CD4-positive, alpha-beta T cell treated with Interleukin-1 beta for 1 hour (primary cell): ENCODE measurements at places on chromosomes 1 and 21.

- DNase-seq = no peak
Observed at GRCh38 chr1:65995336-65995735, 202.6 kb downstream of the PDE4B start.

DNA sequence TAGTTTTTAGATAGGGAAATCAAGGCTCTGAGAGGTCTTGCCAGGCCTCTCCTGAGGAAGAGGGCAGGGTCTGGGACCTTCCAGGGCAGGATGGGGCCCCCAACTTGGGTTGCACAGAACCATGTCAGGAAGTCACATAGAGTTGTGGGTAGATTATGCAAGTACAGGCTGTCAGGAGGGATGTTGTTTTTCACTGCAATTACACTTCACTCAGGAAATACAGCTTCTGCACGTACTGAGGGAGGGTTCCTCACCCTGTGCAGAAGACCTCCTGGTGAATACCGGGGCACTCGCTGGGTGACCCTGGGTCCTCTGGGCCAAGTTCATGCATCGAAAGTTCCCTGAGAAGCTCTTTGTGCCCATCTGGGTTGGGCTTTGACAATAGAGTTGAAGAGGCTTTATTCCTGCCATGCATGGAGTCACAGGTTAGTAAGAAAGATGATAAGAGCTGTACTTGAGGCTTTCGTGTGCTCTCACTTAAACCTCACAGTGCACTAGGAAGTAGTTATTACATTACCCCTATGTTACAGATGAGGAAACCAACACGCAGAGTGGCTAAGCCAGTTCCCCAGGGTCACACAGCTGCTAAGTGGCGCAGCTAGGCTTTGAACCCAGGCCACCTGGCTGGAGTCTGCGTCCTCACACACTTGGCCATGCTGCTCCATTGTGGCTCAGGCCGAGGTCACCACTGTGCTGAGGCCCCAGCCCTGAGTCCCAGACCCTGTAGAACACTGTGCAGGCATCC, 16.2 kb upstream of the TNFRSF1B start:
- peak; percentile 47 for DNase-seq

GRCh38 chr1:154609398-154610380, 1.7 kb upstream of the ADAR start:
- DNase-seq = peak; percentile 50

GRCh38 chr1:61779231-61779630, 37.0 kb downstream of the PATJ start:
- no peak for DNase-seq

GRCh38 chr1:222931023-222931422, 116.2 kb downstream of the DISP1 start:
- DNase-seq = no peak

- no peak for DNase-seq
Observed at GRCh38 chr1:32684167-32684811, 18.3 kb downstream of the SYNC start.

DNA sequence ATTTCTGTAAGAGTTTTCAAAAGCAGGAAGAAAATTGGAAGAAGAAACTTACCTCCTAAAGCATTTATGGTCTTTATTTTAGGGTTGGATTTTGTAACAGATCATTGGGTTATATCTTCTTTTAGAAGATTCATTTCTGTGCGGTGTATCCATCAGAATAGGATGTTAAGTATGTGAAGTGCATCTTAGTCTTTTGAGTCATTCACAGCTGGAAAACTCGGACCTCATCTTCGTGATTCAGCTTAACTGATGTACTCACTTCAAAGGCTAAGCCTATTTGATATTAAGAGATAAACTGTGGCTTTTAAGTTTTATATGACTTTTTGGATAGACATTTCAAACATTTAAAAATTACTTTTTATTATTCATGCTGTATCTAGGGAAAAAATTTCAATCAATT, 56.3 kb downstream of the GIPC2 start:
- no peak for DNase-seq

- no peak for DNase-seq
Observed at GRCh38 chr1:3368059-3368458, 86.4 kb upstream of the ARHGEF16 start.

DNA sequence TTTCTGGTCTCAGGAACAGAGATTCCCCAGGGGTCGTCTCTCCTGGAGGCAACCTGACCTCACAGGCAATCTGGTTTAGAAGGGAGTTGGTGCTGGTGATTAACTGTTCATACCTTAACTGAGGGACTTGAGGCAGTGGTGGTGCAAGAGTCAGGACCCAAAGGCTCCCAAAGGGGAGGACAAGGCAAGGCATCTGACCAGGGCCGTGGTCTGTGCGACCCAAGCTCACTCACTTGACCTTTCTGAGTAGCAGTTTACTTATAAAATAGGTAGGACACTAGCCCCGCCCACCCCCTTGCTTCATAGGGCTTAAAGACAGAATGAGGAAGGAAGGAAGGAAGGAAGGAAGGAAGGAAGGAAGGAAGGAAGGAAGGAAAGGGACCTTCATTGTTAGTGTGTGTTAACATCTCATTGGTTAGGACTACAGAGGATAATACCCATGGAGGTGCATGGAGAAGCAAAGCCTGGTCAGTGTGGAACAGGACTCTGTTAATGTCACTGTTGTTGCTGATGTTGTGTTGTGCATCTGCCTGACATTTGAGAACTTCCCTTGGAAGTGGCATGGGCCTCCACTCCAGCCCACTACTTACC, 4.6 kb upstream of the KCNA2 start:
- DNase-seq = no peak

DNA sequence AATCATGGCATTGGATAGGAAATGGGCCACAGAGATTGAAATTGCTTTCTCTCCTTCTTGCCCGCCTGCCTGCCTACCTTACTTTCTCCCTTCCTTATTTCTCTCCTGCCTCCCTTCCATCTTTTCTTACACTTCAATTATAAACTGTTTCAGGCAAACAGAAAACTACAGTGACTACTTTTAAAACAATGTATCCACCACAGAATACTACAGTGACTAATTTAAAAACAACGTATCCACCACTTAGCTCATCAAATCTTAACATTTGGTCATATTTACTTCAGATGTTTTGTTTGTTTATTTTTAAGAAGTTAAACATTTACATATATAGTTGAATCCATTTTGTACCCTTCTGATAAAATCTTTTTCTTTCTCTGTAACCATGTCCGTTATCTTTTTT, 54.4 kb downstream of the SNRPE start:
- DNase-seq = no peak

GRCh38 chr1:20699558-20699957, 18.2 kb downstream of the KIF17 start:
- no peak for DNase-seq

- peak; percentile 69 for DNase-seq
Observed at GRCh38 chr21:44089001-44089911, 17.9 kb upstream of the PWP2 start.

DNA sequence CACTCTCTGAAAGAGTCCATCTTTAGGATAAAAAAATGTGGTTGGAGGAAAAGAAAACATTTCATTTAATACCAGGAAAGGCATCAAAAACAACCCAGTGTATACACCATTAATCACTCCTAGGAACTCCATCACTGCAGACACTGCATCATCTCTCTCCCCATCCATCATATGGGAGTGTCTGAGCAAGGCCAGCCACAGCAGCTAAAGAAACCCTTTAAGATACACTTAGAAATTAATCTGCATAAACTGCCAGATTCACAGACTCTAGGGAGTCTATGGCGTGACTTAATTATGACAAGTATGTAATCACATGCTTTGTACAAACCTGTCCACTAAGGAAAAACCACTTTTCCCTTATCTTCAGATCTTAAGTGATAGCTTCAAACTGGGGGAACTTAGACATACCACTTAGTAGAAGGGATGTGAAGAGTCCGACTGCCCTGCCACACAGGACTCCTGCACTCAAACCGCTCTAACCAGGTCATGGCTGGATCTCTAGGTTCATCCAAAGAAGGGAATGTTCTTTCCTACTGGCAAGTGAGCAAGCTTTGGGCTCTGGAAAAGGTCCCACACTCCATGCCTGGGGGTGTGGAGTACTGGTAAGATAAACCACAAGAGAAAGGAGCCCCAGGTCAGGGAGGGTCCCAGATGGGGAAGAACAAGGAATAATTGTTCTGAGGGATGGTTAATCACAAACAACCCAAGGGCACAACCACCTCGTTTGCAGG, 61.0 kb upstream of the C8B start:
- no peak for DNase-seq

DNA sequence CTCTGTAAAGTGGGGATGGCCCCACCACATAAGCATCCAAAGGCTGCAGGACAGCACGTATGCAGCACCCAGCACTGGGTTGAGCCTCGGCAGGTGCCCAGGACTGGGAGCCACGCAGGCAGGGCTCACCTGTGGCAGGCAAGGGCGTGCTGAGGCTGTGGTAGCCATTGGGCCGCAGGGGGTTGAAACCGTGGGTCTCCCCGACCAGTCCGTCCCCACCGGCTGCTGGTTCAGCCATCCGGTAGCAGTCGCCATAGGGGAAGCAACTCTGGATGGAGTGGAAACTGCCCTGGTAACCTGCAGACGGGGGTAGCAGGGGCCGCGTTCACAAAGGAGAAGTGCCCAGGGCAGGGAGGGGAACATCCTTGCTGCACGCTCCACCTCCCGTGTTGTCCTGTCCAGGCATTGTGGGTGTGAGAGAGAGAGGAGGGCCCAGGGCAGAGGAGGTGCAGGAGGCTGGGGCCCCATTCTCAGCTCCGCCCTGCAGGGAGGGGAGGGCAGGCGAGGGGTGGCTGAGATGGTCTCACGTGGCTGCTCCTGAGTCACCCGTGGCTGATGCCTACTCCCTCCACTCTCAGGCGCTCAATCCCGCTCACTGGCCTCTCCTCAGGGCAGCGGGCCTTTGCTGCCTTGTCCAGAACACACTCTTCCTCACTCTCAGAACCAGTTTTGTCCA, 49.9 kb downstream of the DMRTB1 start:
- peak; percentile 7 for DNase-seq

DNA sequence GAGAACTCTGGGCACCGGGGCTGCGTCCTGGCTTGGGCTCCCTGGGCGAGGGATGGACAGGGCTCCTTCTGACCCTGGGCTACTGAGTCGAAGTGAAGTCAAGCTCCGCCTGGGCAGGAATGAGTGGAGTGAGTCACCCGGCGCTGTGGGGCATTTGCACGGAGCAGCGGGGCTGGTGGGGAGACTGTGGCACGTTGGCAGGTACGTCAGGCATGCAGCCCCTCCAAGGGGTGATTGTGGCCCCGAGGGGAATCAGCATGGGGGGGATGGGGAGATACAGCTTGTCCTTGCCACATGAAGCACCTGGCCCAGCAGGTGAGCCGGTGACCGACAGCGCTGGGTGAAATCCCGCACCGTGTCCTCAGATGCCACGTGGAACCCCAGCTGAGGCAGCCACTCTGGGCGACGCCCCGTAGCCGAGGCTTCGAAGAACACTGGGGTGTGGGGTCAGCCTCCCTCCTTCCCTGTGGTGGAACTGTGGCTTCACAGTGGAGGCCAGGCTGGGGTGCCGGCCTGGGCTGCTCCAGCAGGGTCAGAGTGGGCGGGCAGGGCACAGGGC, 62.3 kb downstream of the COL18A1 start:
- no peak for DNase-seq

DNA sequence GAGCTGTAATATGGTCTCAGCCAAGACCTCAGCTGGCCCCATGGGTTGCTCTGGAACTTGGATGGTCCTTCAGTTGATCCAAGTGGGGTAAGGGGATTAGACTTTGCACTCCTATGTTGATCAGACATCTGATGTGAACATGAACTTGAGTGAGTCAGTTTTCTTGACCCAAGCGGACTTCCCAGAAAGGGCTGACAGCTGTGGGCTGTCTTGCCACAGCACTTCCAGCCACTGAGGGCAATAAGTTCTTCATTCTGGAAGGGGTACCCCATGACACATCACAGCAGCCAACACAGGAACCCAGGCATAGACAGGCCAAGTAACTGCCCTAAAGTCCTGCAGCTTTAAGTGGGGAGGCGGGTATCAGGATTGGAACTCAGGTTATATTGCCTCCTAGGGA, 93.9 kb upstream of the USP24 start:
- no peak for DNase-seq
